ENCODE measurements at places on chromosomes 11 and 22. TPM values are rescaled to one million over a fixed set of nuclear protein-coding genes. Genes with fewer than 3 reads are reported as not detected.

DNA sequence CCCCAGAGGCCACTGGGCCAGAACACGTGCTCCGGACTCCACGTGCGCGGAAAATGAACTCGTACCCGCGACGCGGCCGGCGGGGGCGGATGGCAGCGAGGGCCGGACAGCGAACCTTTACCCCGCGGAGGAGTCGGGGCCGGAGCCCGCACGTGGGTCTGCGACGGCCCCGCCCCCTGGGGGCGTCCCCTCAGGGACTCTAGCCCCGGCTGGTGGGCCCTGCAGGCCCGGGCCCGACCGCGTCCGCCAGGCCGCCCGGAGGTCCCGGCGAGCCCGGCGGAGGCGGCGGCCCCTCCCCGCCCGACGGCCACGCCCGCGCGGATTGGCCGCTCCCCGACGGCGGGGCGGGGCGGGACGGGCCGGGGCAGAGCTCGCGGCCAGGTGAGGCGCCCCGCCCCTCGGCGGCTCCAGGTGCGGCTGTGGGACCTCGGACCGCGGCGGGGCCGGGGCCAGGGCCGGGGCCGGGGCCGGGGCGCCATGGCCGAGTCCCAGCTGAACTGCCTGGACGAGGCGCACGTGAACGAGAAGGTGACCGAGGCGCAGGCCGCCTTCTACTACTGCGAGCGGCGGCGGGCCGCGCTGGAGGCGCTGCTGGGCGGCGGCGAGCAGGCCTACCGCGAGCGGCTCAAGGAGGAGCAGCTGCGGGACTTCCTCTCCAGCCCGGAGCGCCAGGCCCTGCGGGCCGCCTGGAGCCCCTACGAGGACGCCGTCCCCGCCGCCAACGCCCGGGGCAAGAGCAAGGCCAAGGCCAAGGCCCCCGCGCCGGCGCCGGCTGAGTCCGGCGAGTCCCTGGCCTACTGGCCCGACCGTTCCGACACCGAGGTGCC is at the start of gene FAM83F:
Gene FAM83F (plus strand): TSS at position 389 of the 827 bp plus-strand sequence. CDS start 89 bp downstream, at position 478.
- DNase-seq: peak; percentile 28
- H3K4me1 ChIP-seq: peaks cover 10% of the 10 kb centered on the region
- H3K27me3 ChIP-seq: peaks cover 67% of the 10 kb centered on the region
- H3K4me3 ChIP-seq: no peak within 1 kb of the TSS

DNA sequence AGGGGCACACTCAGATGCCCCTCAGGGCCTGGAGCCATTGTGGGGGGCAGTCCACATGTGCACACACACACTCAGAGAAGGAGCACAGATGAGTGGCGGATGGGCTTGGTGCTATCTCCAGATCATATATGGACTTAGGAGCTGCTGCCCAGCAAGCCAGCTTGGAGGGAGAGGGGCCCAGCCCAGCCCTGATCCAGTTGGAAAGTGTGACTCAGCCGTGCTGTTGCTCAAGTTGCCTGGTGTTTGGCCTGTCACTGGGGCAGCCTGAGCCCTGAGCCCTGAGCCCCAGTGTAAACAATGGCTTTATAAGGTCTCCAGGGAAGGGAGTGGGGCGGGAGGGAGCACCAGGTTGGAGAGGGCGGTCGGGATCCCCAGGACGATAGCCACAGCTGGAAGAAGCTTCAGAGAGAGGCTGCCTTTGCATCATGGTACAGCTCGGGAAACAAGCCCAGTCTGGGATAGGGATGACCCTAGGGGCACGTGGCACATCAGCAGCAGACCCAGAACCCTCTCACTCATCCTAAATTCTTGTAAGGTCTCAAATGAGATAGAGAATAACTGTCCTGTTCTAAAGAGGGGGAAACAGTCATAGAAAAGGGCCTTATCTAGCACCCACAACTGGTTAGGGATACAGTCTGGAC is 4.8 kb downstream of the SELENOM start:
- peaks cover 35% of the 10 kb centered on the region for H3K4me1 ChIP-seq
- DNase-seq: peak; percentile 50
- peaks cover 2% of the 10 kb centered on the region for H3K27me3 ChIP-seq
- peaks cover 68% of the 10 kb centered on the region for H3K36me3 ChIP-seq

DNA sequence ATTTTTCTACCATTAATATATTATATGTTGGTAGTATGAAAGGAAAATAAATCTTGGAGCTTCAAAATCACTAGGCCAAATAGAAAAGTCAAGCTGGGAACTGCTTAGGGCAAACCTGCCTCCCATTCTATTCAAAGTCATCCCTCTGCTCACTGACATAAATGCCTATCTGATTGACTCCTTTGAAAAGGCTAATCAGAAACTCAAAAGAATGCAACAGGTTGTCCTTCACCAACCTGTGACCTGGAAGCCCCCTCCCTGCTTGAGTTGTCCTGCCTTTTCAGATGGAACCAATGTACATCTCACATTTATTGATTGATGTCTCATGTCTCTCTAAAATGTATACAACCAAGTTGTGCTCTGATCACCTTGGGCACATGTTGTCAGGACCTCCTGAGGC is 3.2 kb upstream of the TRIM34 start:
- DNase-seq: no peak
- no peak overlapping the region for H3K27ac ChIP-seq
- peaks cover 12% of the 10 kb centered on the region for H3K4me1 ChIP-seq
- no peaks in the 10 kb centered on the region for H3K36me3 ChIP-seq
- no peak overlapping the region for H3K4me3 ChIP-seq

- H3K4me3 ChIP-seq: no peak overlapping the region
- no peak for DNase-seq
- no peaks in the 10 kb centered on the region for H3K36me3 ChIP-seq
- no peak overlapping the region for H3K27ac ChIP-seq
- no peaks in the 10 kb centered on the region for H3K27me3 ChIP-seq
Measured at GRCh38 chr11:112481893-112482292, 221.2 kb upstream of the PLET1 start.

DNA sequence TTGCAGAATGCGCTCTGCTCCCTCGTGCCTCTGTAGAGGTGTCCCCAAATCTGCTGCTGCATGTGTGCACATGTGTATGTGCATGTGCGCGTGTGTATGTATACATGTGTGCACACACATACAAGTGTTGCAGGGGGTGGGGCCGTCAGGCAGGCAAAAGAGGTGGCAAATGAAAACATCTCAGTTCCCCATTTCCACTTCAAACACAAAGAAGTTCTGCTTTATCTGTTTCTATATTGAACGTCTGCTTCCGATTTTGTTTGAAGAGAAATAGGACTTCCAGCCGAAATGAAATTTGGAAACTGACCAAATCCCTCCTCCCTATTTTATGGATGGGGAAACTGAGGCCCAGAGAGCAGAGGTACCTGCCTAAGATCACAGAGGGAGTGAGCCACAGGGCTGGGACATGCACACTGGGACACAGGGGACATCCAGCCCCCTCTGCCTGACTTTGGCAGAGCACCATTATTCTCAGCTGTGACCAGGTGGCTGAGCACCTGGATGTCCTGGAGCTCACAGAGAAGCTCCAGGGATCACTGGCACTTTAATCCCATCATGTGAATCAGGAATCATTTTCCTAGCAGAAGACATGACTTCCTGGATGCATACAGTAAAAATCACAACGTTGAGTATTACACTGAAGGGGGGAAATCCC is 41.2 kb upstream of the ALX4 start:
- H3K4me3 ChIP-seq: no peak overlapping the region
- no peak overlapping the region for H3K27ac ChIP-seq
- peaks cover 12% of the 10 kb centered on the region for H3K27me3 ChIP-seq

DNA sequence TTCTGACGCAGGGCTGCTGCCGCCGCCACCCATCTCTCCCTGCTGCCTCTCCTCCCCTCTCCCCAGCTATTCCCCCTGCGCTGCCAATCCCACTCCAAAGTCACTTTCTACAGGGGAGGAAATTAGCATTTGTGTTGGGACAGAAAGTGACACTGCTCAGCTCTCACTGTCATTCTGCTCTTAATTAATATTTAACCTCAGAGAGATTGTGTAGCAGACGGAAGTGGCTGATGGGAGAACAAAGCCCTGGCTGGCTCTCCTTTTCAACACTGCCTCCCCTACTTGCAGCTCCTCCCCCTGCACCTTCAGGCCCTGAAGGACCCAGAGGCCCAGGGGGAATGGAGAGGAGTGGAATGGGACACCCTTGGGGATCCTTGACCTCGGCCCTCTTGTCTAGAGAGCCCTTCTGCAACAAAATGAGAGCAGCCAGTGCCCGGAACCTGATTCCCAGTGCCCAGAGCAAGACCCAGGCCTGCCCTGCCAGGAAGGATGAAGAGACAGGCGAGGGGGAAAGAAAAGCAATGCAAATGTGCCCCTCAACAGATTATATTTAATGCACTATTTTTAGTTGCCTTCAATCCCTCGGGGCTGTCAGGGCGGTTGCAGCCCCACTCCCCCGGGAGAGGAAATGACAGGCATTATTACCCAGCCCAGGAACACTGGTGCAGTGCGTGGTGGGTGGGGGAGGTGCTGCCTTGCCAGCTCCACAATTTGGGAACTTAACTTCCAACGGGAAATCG is 14.6 kb upstream of the NRGN start:
- no peaks in the 10 kb centered on the region for H3K36me3 ChIP-seq
- peaks cover 6% of the 10 kb centered on the region for H3K4me1 ChIP-seq
- no peak for DNase-seq
- no peak overlapping the region for H3K27ac ChIP-seq
- H3K4me3 ChIP-seq: no peak overlapping the region

Gene WNT11
- 24.8 TPM for total RNA-seq

DNA sequence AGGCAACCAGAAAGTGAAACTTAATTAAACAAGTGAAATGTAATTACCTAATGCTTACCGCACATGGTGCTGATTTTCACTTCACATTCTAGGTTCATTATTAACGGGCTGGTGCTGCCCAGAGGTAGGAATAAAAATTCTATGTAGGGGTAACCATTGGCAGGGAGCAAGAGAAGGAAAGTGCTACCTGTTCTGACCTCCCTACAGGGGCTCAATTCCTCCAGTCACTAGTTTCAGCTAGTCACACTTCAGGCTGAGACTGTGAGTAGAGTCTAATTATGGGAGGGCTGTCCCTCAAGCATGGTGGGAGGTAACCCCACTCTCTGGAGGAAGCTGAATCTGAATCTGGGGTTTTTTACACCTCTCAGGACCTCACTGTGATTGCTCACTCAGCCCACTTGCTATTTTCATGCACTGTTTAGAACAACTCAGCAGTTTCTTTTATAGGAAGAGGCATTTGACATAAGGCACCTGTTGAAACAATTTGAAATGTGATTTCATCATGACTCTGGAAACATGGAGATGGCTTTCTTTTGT is 75.4 kb downstream of the MAML2 start:
- H3K4me1 ChIP-seq: peaks cover 3% of the 10 kb centered on the region
- DNase-seq: no peak
- H3K27ac ChIP-seq: peak overlapping the region; percentile 43
- H3K27me3 ChIP-seq: no peaks in the 10 kb centered on the region
- no peak overlapping the region for H3K4me3 ChIP-seq

DNA sequence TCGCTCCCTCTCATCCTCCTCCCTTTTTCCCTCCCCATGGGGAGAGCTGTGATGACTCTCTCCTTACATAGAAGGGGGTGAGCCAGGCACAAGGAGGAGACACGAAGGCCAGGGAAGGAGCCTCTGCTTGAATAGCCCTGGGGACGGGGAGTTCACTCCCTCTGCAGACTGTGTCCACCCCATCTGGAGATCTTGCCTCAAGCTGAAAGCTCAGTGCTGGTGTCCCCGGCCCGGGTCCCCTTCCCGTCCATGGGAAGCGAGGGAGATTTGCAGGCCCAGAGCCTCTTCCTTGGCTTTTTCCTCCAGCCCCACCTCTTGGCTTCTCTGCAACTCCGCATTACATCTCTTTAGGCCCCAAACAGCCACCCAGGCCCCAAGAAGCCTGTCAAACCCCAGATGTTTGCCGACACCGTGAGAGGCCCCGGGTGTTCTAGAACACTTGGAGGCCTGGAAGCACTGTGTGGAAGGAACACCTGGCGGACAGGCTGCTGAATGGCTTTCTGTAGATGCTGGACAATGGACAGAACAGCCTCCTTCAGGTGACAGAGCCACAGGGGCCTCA is 32.3 kb downstream of the LINC01488 start:
- H3K4me1 ChIP-seq: peaks cover 9% of the 10 kb centered on the region
- H3K27me3 ChIP-seq: peaks cover 2% of the 10 kb centered on the region
- H3K36me3 ChIP-seq: no peaks in the 10 kb centered on the region
- H3K27ac ChIP-seq: no peak overlapping the region
- no peak overlapping the region for H3K4me3 ChIP-seq
- DNase-seq: peak; percentile 45

GRCh38 chr22:39309881-39310714 is 9.3 kb downstream of the RPL3 start:
- peaks cover 37% of the 10 kb centered on the region for H3K36me3 ChIP-seq
- H3K4me3 ChIP-seq: no peak overlapping the region
- no peak for DNase-seq
- peaks cover 39% of the 10 kb centered on the region for H3K4me1 ChIP-seq
- no peak overlapping the region for H3K27ac ChIP-seq

DNA sequence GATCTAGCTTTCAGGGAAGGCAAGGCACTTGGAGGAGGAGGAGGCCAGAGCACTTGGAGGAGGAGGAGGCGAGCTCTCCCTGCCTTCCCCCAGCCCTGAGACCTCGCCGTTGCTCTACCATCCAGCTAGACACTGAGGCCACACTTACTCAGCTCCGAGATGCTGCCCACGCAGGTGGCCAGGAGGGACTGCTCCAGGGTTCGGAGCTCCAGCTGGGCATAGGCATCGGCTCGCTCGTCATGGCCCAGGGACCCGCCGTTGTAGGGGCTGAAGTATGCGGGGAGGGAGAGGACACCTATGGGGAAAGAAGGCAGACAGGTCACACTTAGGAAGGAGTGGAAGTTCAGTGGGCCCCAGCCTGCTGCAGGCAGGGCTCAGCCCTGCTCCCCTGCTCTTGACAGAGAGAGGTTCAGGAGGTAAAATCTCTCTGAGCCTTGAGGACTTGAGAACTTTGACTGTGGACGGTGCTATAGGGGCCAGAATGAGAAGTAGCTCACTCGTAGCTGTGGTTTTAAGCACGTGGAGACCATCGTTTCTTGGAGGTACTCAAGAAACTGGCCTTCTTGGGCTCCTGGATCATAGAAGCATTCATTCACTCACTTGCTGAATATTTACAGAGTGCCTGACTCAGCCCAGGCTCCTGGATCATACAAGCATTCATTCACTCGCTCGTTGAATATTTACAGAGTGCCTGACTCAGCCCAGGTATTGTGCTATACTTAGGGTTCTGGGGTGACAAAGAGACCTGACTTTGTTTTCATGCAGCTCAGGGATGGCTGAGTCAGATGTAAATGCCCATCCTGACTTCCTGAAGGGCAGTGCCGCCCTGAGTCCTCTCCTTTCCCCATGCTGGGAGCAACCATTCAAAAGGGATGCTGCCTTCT is 99.2 kb downstream of the NAT10 start:
- no peak overlapping the region for H3K4me3 ChIP-seq
- no peaks in the 10 kb centered on the region for H3K36me3 ChIP-seq
- H3K27ac ChIP-seq: no peak overlapping the region
- H3K4me1 ChIP-seq: peaks cover 21% of the 10 kb centered on the region
- no peak for DNase-seq

Measured in muscle of leg (tissue), 16 donors.